Activated naive CD4-positive, alpha-beta T cell (primary cell): ENCODE measurements at places on chromosomes 12 and 14.

GRCh38 chr12:101698800-101699347, 1.4 kb downstream of the CHPT1 start:
- no peak for DNase-seq

DNA sequence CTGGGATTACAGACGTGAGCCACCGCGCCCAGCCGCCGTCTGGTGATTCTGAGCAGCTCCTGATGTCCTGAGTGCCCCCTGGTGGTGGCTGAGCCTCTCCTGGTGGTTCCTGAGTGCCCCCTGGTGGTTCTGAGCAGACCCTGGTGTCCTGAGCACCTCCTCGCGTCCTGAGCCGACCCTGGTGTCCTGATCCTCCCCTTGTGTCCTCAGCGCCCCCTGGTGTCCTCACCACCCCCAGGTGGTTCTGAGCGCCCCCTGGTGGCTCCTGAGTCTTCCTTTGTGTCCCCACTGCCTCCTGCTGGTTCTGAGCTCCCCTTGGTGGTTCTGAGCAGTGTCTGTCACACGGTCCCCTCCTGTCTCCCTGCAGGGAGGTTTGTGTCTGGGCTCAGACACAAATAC, 1304.9 kb downstream of the TMEM121 start:
- peak; percentile 34 for DNase-seq

- DNase-seq, result no peak
Observed at GRCh38 chr12:122137681-122138080, 36.3 kb downstream of the IL31 start.

- no peak for DNase-seq
Observed at GRCh38 chr12:29204521-29204920, 55.4 kb downstream of the FAR2 start.

DNA sequence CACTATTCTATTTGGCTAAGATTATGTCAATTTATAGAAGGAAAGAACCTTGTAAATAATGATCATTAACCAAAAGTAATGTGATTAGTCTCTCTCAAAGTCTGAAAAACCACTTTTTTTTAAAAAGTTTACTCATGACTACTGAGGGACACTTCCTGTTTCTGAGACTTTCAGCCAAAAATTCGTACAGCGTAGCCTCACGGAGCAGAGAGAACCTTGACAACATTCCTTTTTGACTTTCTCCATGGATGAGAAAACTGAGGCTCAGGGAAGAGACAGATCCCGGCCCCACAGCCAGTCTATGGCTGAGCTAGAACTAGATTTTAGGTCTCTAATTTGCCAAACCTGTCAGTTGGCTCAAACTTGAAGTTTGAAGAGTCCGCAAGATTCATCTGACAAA, 68.2 kb downstream of the DAD1 start:
- no peak for DNase-seq

GRCh38 chr12:52352951-52353350, 14.3 kb downstream of the KRT85 start:
- DNase-seq, result no peak

GRCh38 chr14:62301911-62302310, 539.7 kb downstream of the SNAPC1 start:
- no peak for DNase-seq

- no peak for DNase-seq
Observed at GRCh38 chr14:94342334-94342934, 19.3 kb upstream of the SERPINA6 start.

GRCh38 chr12:25719505-25719904, 166.4 kb upstream of the LMNTD1 start:
- DNase-seq, result no peak

- DNase-seq, result no peak
Observed at GRCh38 chr12:100138803-100139098, 3.9 kb downstream of the BLTP3B start.

DNA sequence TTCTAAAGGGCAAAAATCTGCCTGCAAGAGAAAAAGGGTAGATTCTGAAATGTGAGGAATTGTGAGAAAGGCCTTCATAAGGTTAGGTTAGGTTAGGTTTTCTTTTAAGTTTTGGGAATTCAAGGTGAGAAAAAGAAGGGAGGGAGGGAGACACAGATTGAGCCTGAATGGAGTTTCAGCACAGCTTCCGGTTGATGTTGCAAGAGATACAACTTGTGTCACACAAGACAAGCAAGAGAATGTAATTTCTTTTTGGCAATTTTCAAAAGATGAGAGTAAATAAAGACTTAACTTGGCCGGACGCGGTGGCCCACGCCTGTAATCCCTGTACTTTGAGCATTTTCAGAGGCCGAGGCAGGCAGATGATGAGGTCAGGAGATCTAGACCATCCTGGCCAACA, 63.8 kb downstream of the CPSF2 start:
- no peak for DNase-seq

- no peak for DNase-seq
Observed at GRCh38 chr12:130226771-130227170, 64.5 kb downstream of the FZD10 start.

DNA sequence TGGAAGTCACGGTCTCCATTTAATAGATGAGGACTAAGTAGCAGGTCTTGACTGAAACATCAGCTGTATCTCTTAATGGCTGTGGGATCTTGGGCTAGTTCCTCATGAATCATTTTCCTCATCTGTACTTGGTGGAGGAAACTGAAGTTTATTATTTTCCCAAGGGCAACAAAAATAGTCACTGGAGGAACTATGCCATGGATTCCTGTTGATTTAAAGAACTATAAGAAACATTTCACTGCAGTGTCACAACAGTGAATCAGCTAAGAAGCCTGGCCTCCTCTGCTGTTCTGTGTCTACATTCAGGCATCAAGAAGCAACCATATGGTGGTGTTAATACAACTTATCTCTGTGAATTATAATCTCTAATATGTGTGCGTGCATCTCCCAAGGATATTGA, 200.5 kb downstream of the STXBP6 start:
- DNase-seq, result no peak

DNA sequence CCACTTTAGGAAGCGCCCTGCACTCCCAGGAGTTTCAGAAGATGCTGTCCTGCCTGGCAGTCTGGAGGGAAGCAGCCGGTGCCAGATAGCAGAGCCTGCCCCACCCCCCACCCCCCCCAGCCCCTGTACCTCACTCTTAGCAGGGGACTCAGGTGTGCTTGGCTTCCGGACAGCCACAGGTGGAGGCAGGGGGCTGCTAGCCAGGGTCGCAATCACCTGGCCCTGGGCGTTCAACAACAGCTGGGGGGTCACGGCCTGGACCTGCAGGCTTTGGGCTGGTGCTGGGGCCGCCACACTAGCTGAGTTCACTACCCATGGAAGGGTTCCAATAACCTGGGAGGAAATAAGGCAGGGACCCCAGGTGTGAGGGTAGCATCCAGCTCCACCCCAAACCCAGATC, 22.0 kb downstream of the POU6F1 start:
- DNase-seq, result no peak

- DNase-seq, result no peak
Observed at GRCh38 chr12:5163661-5164060, 120.0 kb downstream of the KCNA5 start.

- DNase-seq, result no peak
Observed at GRCh38 chr12:27974735-27975221, 2.2 kb upstream of the PTHLH start.

GRCh38 chr14:33560718-33561431, 390.0 kb downstream of the EGLN3 start:
- no peak for DNase-seq

GRCh38 chr14:61695695-61696527, 598 bp downstream of the HIF1A start:
- DNase-seq, result peak; percentile 34

DNA sequence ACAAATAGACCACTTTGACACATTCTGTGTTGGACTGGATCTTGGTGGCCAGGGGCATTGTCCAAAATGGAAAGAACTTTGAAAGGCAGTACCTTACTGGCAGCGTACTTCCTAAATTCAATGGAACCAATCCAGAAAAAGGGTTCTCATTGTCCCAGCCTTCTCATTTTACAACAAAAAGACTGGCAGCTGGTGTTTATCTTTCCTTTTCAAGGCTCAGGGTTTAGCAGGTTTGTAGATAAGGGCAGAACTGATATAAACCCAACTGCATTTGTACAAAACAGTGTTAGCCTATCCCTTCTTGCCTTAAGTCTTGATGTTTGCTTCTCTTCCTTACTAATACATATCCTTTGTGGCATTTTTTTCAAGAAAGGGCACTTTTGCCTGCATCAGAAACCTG, 7.7 kb downstream of the THAP2 start:
- no peak for DNase-seq

DNA sequence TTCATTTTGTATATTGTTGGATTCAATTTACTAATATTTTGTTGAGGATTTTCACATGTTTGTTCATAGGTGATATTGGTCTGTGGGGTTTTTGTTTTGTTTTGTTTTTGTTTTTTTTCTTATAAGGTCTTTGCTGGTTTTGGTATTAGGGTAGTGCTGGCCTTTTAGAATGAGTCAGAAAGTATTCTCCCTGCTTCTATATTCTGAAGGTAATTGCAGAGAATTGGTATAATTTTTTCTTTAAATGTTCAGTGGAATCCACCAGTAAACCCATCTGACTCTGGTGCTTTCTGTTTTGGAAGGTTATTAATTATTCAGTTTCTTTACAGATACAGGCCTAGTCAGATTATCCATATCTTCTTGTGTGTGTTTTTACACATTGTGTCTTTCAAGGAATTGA, 8.9 kb downstream of the TOGARAM1 start:
- DNase-seq, result no peak

DNA sequence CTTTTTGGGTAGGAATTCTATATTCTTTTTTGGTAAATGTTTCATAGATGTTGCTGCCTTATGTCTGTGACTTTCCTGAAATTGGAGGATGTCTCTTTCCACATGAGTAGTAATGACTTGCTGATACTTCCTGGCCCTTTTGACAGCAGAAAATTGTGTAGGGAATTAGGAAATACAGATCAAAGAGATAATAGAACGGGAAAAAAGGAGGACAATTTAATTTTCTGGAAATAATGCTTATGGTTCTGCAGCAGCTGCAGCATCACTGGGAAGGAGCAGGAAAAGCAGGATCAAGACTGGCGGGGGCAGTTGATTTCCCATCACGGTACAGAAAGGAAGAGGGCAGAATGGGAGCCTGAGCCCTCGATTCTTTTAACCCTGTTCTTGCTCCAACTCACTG, 68.8 kb upstream of the PZP start:
- no peak for DNase-seq

DNA sequence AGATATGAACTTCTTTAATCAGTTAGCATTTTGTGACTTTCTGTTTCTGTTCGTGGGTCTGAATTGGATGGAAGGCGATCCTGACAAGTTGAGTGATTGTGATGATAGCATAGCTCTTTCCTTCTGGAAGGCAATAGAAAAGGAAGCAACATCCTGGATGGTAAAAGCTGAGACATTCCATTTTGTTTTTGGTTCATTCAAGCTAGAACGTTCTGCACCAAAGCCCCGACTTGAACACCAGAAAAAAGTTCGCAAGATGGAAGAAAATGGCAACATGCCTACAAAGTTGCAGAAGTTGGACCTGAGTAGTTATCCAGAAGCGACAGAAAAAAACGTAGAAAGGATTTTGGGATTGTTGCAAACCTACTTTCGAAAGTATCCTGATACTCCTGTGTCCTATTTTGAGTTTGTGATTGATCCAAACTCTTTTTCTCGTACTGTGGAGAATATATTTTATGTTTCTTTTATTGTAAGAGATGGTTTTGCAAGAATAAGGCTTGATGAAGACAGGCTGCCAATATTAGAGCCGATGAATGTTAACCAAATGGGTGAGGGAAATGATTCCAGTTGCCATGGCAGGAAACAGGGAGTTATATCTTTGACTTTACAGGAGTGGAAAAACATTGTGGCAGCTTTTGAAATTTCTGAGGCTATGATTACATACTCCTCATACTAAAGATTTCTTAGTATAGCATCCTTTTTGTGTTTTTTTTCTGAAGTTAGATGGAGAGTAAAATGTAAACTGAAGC, 896 bp downstream of the EID3 start:
- no peak for DNase-seq

GRCh38 chr12:3726456-3726855, 26.5 kb downstream of the CRACR2A start:
- no peak for DNase-seq

- DNase-seq, result no peak
Observed at GRCh38 chr12:45634273-45634917, 95.1 kb upstream of the ARID2 start.

GRCh38 chr14:95838862-95839261, 37.8 kb upstream of the TUNAR start:
- no peak for DNase-seq

DNA sequence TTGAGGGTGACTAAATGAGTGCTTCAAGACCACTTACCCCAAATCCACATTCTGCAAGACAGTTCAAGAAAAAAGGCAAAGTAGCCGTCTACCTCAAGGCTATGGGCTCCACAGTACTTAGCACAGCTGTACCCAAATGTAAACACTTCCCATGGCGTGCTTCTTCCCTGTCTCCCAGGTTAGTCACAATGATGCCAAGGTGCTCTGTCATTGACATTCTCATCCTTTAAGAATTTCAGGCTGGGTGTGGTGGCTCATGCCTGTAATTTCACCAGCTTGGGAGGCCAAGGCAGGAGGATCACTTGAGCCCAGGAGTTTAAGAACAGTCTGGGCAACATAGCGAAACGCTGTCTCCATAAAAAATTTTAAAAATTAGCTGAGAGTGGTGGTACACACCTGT, 51.2 kb upstream of the CERS5 start:
- DNase-seq, result no peak

- DNase-seq, result no peak
Observed at GRCh38 chr12:92000597-92000996, 145.0 kb downstream of the BTG1 start.

GRCh38 chr14:68474741-68475140, 318.1 kb downstream of the ZFP36L1 start:
- no peak for DNase-seq

GRCh38 chr12:88763536-88764100, 183.3 kb upstream of the KITLG start:
- no peak for DNase-seq

DNA sequence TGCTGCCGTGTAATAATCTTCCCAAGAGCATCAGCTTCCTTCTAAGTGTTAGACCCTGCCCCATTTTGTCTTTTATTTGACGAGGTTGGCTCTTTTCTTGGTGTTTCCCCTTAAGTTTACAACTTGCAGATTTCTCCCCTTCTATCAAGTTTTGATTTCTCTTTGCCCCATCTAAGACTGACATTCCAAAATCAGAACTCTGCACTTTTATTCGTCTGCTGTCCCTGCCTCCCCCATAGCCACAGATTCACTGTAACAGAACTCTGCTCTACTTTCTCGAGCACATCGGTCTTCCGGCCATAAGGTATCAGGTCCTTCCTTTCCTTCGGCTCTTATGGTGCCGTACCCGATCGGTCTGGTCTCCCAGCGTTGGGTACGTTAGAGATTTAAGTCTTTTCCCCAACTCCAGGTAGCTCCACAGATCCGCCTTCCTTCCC, 563 bp downstream of the DCP1B start:
- no peak for DNase-seq
